H1 (cell line): ENCODE measurements at places on chromosomes 13 and 19.
A peak's percentile ranks its signal among the peaks of the same experiment; 100 is the strongest.

DNA sequence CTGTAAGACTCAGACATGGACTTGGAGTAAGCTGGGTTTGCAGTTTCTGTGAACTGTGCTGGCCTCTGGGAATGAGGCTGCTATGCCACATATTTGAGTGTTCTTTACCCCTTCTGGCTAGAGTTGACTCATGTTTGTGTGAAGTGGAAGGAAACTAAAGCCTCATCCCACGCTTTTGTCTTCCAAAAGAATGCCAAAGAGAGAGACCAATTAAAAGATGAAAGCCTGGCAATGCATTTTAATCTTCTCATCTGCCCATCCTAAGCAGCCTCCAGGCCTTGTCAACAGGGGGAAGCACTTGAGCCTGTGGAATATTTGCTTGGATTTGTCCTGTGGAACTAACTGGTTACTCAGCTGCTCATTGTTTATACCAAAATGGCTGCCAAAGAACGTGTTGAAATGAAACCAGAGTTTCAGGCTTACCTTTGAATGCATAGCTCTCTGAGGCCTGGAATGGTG lies 49.1 kb downstream of the LMO7 start:
- no peak overlapping the region for H3K27ac ChIP-seq
- peaks cover 2% of the 10 kb centered on the region; the same call in 1 of the 2 replicates for H3K4me1 ChIP-seq
- no peak overlapping the region for H3K4me3 ChIP-seq
- no peaks in the 10 kb centered on the region for H3K36me3 ChIP-seq

DNA sequence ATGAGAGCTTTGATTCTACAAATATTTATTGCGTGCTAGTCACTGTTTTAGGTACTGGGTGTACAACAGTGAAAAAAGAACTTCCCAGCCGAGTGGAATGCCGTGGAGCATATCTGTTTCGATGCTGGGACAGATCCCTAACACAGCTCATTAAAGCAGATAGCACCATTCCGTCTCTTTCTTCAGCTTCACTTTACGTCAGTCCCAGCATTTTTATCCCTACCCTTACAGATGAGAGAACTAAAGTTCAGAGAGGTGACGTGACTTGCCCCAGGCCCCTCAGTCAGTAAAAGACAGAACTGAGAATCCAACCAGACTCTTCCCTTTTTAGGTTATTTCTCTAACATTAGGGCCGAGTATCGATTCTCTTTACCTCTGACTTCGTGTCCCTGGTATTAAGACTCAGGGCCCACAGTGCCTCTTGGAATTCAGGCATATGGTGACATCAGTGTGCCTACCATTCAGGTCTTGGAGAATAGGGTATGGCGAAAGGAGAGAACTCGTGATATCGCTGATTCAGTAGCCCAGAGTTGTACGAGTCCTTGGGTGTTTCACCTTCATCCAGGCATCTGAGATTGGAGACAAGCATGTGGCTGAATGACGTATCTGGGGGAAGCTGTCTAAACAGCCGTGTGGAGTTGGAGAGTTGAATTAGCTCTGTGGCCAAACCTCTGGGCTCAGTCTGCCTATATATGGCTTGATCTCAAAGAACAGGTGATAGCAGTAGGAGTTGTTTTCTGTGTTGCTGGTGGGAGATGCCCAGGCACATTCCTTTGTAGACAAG lies 27.1 kb downstream of the ACTN4 start:
- H3K27me3 ChIP-seq, result no peaks in the 10 kb centered on the region
- H3K4me1 ChIP-seq, result peaks cover 11% of the 10 kb centered on the region
- no peak overlapping the region for H3K4me3 ChIP-seq
- peak overlapping the region; percentile 26; the same call in 1 of the 2 replicates for H3K27ac ChIP-seq
- DNase-seq, result no peak

GRCh38 chr13:43574605-43575004 lies 212.2 kb downstream of the ENOX1 start:
- H3K27ac ChIP-seq, result no peak overlapping the region
- H3K4me1 ChIP-seq, result no peaks in the 10 kb centered on the region; the same call in 1 of the 2 replicates
- H3K36me3 ChIP-seq, result no peaks in the 10 kb centered on the region
- no peaks in the 10 kb centered on the region for H3K27me3 ChIP-seq
- DNase-seq, result no peak

GRCh38 chr13:49098198-49098597 lies 121.9 kb upstream of the MLNR start:
- no peaks in the 10 kb centered on the region for H3K4me1 ChIP-seq
- H3K4me3 ChIP-seq, result no peak overlapping the region
- H3K27me3 ChIP-seq, result no peaks in the 10 kb centered on the region
- no peak overlapping the region for H3K27ac ChIP-seq
- DNase-seq, result no peak

DNA sequence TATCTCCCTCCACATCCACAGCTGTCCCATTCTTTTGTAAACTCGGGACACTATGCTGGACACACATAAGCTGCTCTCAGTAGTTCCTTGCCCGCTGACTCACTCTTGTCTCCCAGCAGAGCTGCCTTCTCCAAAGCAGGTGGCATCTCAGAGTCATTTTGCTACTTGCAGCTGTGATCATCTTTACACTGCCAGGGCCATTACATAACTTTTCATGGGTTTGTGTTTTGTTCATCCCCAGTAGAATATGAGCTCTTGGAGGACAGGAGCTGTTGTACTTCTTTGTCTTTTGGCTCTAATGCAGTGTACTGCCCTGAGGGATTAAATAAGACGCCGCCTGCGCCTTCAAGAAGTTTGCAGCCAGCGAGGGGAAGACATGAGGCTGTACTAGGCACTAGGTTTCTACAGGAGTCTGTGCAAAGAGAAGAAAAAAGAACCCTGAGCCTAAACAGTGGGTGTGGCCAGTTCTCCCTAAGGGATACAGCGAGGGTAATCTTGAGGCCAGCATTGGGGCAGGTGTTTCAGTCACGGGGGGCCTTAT lies 40.8 kb upstream of the GPR183 start:
- H3K27me3 ChIP-seq, result no peaks in the 10 kb centered on the region
- H3K27ac ChIP-seq, result no peak overlapping the region
- peak; percentile 17 for DNase-seq

DNA sequence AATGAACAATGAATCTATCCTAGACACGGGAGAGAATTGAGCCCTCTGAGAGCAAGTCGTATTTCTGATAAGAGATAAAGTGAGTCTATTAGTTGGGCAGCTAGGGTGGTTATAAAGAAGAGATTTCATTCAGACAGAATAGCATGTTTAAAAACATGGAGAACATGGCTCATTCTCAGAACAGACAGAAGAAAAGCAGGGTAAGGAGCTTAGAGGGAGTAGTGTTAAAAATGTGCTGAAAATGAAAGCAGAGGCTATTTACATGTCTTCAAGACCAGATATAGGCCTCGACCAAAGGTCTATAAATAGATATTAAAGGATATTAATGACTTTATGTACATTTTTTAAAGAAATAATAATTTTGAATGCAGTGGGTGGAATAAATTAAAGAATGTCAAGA lies 149.5 kb downstream of the SLITRK1 start:
- no peaks in the 10 kb centered on the region for H3K4me1 ChIP-seq
- H3K4me3 ChIP-seq, result no peak overlapping the region
- H3K27ac ChIP-seq, result no peak overlapping the region
- no peak for DNase-seq
- H3K27me3 ChIP-seq, result no peaks in the 10 kb centered on the region

- peaks cover 3% of the 10 kb centered on the region; the same call in 1 of the 2 replicates for H3K4me1 ChIP-seq
- no peak overlapping the region for H3K27ac ChIP-seq
- H3K36me3 ChIP-seq, result no peaks in the 10 kb centered on the region
Measured at GRCh38 chr13:80070024-80070703, 270.8 kb downstream of the SPRY2 start.

DNA sequence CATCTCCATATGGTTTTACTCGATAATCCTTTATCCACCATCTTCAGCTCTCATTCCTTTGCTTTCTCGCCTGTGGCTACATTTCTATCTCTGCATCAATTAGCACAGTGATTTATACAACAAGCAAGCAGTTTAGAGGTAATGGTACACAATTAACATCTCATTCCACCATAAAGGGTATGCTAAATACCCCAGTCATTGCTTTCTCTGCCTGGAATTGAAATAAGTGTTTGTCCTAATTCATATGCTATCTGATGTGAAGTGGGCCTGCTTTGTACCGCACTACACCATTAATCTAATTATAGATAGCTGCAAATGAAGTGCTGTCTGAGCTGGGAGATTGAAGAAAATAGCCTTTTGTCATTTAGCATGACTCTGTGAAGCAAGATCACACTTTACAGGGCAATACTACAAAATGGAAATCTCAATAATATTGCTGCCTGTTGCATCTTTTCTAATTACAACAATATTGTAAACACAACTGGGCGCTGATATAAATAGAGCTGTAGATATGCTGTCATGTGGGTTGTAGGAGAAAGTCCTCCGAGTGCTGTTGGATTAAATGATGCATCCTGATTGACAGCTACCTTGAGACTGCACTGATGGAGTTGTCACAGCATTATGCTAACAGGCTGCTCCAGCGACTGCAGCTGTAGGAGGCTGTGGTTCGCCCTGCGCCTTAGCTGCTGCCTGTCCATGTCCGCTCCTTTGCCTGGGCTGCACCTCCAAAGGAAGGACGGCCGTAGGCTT lies 78.2 kb downstream of the GGACT start:
- peak overlapping the region; percentile 7; the same call in 1 of the 2 replicates for H3K27ac ChIP-seq
- H3K4me3 ChIP-seq, result no peak overlapping the region
- no peaks in the 10 kb centered on the region for H3K27me3 ChIP-seq
- no peak for DNase-seq
- no peaks in the 10 kb centered on the region for H3K36me3 ChIP-seq
- peaks cover 26% of the 10 kb centered on the region; the same call in 1 of the 2 replicates for H3K4me1 ChIP-seq

DNA sequence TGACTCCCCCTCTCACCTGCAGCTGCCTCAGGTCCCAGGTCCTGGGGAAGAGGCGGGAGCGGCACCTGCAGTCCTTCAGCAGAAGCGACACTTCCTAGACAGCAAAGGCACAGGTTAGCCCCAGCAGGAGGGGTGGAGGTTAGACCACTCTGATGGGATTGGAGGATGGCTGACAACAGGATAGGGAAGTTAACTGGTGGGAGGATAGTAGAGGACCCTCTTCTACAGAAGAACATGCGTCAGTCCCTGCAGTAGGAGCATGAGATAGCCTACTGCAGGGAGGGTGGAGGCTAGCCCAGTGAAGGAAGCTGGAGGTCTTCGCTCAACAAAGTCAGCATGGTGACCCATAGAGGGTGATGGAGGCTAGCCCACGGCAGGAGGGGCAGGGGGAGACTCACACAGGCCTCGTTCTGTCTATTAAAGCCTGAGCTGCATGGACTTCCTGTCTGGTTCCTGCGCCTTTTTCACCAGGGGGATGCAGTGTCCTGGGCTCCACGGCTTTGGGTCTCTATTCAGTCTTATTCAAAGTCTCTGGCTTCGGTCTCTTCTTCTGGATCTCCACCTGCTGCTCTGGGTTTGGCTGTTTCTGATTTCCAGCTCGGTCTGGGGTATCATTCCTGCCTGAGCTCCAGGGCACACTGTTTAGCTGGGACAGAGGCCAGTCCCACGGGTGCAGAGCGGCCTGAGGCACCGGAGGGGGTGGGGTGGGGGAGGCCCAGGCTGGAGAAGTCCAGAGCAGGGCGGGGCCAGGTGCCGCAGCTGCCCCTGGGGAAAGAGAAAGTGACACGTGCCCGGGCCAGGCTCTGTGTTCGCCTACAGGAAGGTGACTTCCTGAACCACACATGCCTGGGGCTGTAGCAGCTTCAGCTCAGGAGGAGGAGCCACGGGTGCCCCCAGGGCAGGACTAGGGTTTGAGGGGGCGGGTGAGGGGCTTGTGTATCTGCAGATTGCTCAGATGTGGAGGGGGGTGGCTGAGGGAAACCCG lies 7.3 kb downstream of the IFNL3 start:
- no peaks in the 10 kb centered on the region for H3K4me1 ChIP-seq
- no peak for DNase-seq
- H3K36me3 ChIP-seq, result no peaks in the 10 kb centered on the region
- no peak overlapping the region for H3K27ac ChIP-seq
- H3K27me3 ChIP-seq, result peaks cover 2% of the 10 kb centered on the region; the same call in 1 of the 2 replicates
- H3K4me3 ChIP-seq, result no peak overlapping the region

GRCh38 chr19:46482631-46483030 lies 11.3 kb upstream of the PNMA8A start:
- no peak for DNase-seq
- H3K27me3 ChIP-seq, result peaks cover 6% of the 10 kb centered on the region
- no peak overlapping the region for H3K27ac ChIP-seq
- no peaks in the 10 kb centered on the region for H3K36me3 ChIP-seq

GRCh38 chr19:7852851-7853769 lies 21.1 kb downstream of the PRR36 start:
- peaks cover 14% of the 10 kb centered on the region for H3K4me1 ChIP-seq
- no peak overlapping the region for H3K27ac ChIP-seq
- DNase-seq, result no peak
- H3K36me3 ChIP-seq, result no peaks in the 10 kb centered on the region
- H3K4me3 ChIP-seq, result no peak overlapping the region; the same call in 1 of the 2 replicates

DNA sequence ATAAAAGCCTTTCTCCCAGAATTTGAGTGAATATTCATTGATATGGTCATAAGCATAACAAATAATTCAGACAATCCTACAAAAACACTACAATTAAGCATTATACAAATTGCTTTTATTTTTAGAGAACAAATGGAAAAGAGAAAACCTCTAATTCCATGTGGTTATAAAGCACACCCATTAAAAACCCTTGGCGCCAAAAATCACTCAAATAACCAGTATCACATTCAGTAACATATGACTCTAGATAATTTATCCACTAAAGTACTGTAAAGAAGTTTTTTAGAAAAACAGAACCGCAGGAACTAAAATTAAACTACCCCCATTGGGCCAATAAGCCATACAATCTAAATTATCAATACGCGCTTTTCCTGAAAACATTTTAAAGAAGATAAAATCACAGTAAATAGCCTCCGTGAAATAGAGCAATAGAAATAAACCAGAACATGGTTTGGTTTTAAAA lies 569 bp downstream of the LCP1 start:
- H3K27ac ChIP-seq, result no peak overlapping the region
- H3K27me3 ChIP-seq, result no peaks in the 10 kb centered on the region
- H3K36me3 ChIP-seq, result no peaks in the 10 kb centered on the region
- no peak overlapping the region for H3K4me3 ChIP-seq
- no peak for DNase-seq

- H3K27me3 ChIP-seq, result no peaks in the 10 kb centered on the region
- no peak overlapping the region for H3K4me3 ChIP-seq
- no peaks in the 10 kb centered on the region for H3K36me3 ChIP-seq
- no peaks in the 10 kb centered on the region for H3K4me1 ChIP-seq
- no peak for DNase-seq
Measured at GRCh38 chr13:94859811-94860210, 147.5 kb upstream of the SOX21 start.

- DNase-seq, result no peak
- no peak overlapping the region for H3K4me3 ChIP-seq
- no peak overlapping the region for H3K27ac ChIP-seq
- no peaks in the 10 kb centered on the region for H3K4me1 ChIP-seq
- no peaks in the 10 kb centered on the region for H3K36me3 ChIP-seq
Measured at GRCh38 chr13:74064805-74065312, 69.3 kb downstream of the KLF12 start.
